MM.1S (cell line): ENCODE measurements at places on chromosomes 5 and 9.

DNA sequence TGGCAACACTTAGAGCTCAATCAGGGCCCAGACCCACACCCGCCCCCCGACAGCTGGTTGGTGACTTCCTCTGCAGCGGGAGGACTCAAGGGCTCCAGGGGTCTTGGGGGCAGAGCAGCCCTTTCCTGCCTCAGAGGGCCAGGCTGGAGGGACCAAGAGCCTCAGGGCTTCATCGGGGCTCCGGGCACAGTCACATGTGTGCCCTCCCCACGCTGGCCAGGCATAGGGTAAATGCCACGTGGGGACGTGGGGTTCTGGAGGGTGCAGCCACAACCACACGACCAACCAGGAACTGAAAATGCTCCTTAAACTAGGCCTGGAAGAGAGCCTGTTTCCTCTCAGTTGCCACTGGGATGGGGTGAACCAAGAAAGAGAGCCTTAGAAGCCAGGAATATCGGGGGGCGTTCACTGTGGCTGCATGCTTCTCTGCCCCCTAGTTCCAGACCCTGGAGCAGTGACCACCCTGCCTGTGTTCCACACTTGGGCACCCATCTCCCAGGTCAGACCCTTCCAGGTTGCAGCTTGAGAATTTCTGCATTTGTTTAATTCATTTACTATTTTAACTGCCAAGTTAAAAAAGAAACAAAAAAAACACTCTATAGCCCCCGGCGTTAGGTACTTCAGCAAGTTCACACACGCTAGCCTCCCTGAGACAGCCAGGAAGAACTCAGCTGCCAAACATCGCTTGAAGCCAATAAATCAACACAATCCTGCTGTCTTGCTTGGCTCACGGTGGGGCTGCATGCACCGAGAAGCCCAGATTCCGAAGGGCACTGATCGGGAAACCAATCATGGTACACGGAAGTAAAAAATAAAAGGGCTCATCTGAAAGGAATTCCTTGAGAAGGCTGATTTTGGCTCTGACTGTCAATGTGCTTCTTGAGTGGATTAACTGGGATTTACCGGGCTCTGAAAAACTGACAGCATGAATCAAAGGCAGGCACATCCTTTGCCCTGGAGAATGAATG, 56.1 kb upstream of the PHYKPL start:
- H3K27ac ChIP-seq, result no peak overlapping the region
- no peaks in the 10 kb centered on the region for H3K4me1 ChIP-seq
- no peak for DNase-seq
- no peaks in the 10 kb centered on the region for H3K36me3 ChIP-seq
- H3K4me3 ChIP-seq, result no peak overlapping the region
- H3K27me3 ChIP-seq, result peaks cover 81% of the 10 kb centered on the region

- peaks cover 10% of the 10 kb centered on the region for H3K4me1 ChIP-seq
- peaks cover 5% of the 10 kb centered on the region; the same call in 1 of the 2 replicates for H3K36me3 ChIP-seq
- no peaks in the 10 kb centered on the region for H3K27me3 ChIP-seq
- H3K27ac ChIP-seq, result no peak overlapping the region
- H3K4me3 ChIP-seq, result no peak overlapping the region
Observed at GRCh38 chr5:72314571-72315172, 5.4 kb downstream of the MRPS27 start.

- H3K27ac ChIP-seq, result no peak overlapping the region
- DNase-seq, result no peak
- no peaks in the 10 kb centered on the region for H3K27me3 ChIP-seq
- no peaks in the 10 kb centered on the region for H3K36me3 ChIP-seq
- H3K4me1 ChIP-seq, result no peaks in the 10 kb centered on the region
Observed at GRCh38 chr9:132008855-132009812, 70.5 kb downstream of the MED27 start.

DNA sequence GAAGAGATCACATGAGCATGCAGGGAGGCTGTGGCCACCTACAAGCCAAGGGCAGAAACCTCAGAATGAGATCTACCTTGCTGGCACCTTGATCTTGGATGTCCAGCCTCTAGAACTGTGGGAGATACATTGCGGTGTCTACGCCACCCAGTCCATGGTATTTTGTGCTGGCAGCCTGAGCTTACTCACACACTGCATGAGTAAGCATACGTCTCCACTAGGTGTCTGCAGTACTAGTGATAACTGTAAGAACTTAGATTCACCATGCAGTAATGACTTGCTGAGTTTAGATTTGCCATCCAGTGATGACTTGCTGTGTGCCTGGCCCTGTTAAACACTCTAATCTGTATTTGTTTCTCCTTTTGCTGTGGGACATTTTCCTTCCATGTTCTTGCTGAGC, 417.7 kb downstream of the GADD45G start:
- H3K27ac ChIP-seq, result no peak overlapping the region
- H3K27me3 ChIP-seq, result no peaks in the 10 kb centered on the region
- H3K4me3 ChIP-seq, result no peak overlapping the region

DNA sequence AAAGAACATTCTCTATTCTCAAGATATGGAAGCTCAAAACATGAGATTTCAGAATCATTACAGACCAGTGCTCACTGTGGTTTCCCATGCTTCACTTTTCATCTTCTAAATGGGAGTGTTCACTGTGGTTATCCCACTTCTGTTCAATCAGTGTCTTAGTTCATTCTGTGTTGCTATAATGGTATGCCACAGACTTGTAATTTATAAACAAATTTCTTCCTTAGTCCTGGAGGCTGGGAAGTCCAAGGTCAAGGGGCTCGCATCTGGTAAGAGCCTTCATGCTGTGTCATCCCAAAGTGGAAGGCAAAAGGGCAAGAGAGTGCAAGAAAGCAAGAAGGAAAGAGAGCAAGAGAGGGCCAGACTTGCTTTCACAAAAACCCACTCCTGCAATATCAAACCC, 146.3 kb downstream of the TTC39B start:
- DNase-seq, result no peak
- no peaks in the 10 kb centered on the region for H3K4me1 ChIP-seq
- H3K4me3 ChIP-seq, result no peak overlapping the region
- no peak overlapping the region for H3K27ac ChIP-seq

- peak; percentile 51 for DNase-seq
- H3K4me3 ChIP-seq, result no peak overlapping the region
- H3K27ac ChIP-seq, result no peak overlapping the region
- H3K27me3 ChIP-seq, result no peaks in the 10 kb centered on the region
- H3K4me1 ChIP-seq, result peaks cover 7% of the 10 kb centered on the region
Observed at GRCh38 chr5:112116371-112116770, 302.7 kb downstream of the EPB41L4A start.

DNA sequence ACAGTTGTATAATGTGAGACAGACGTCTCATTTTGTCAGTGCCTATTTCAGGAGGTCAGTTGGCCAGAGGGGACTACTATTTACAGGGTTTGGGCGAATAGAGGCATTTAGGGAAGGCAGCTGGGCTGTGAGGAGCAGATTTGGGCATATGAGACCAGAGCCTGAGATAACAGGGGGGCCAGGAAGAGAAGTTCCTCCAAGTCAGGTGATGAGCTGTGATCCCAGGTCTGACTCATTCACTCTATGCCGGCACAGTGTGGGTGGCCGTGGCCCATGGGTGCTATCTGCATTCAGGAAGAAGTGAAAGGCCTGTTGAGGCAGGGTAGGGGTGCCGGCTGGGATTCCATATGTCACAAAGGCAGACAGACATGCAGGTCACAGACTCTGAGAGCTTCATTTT, 142.8 kb downstream of the PDZD2 start:
- H3K4me3 ChIP-seq, result no peak overlapping the region
- DNase-seq, result no peak
- no peaks in the 10 kb centered on the region for H3K4me1 ChIP-seq
- H3K36me3 ChIP-seq, result no peaks in the 10 kb centered on the region
- no peak overlapping the region for H3K27ac ChIP-seq
